Uterine smooth muscle cell (primary cell): ENCODE measurements at places on chromosomes 1 and 21. TPM values are rescaled to one million over a fixed set of nuclear protein-coding genes. Genes with fewer than 3 reads are reported as not detected.

Gene OR2T35
- not detected in 2 replicates for total RNA-seq

Gene TRNP1
- 28.4 and 62.3 TPM in 2 replicates for total RNA-seq

Gene UQCRHL
- 2.4 and 2.6 TPM in 2 replicates for total RNA-seq

Gene NHLH1
- not detected in 2 replicates for total RNA-seq

Gene POU3F1
- not detected in 2 replicates for total RNA-seq

Gene SH2D1B
- total RNA-seq, result under 0.01 TPM in 1 of 2 replicates, not detected in the other

Gene CRYBG2
- 0.12 TPM in 1 of 2 replicates, not detected in the other for total RNA-seq

Gene OR14K1
- total RNA-seq, result not detected in 2 replicates

Gene LCE3D
- not detected in 2 replicates for total RNA-seq

Gene COL24A1
- 0.87 and 1.3 TPM in 2 replicates for total RNA-seq

Gene ALX3
- not detected in 2 replicates for total RNA-seq

Gene OR2M3
- total RNA-seq, result not detected in 2 replicates

Gene SLAMF7
- total RNA-seq, result under 0.01 TPM in 1 of 2 replicates, not detected in the other

Gene TSPEAR
- total RNA-seq, result not detected in 2 replicates

Gene HOOK1
- total RNA-seq, result under 0.01 TPM in 2 replicates

Gene IL23R
- total RNA-seq, result under 0.01 TPM in 1 of 2 replicates, not detected in the other

Gene KIF2C
- 21.6 and 87.8 TPM in 2 replicates for total RNA-seq

Gene ATP6V1G3
- not detected in 2 replicates for total RNA-seq

Gene LIPI
- not detected in 2 replicates for total RNA-seq

Gene SERPINC1
- 0.12 TPM in 1 of 2 replicates, not detected in the other for total RNA-seq

Gene PCNX2
- 24.6 and 40.9 TPM in 2 replicates for total RNA-seq

Gene SPRR2B
- total RNA-seq, result not detected in 2 replicates

Gene MR1
- total RNA-seq, result 15.4 and 17.6 TPM in 2 replicates

Gene CSMD2
- total RNA-seq, result 5.8 and 10.1 TPM in 2 replicates

Gene PLPP3
- 10.2 and 14.2 TPM in 2 replicates for total RNA-seq

Gene UROD
- 133 and 181 TPM in 2 replicates for total RNA-seq

Gene CDC20
- 37.7 and 171 TPM in 2 replicates for total RNA-seq

Gene PTGFR
- 6.5 and 17.7 TPM in 2 replicates for total RNA-seq

Gene NR5A2
- total RNA-seq, result under 0.01 TPM in 1 of 2 replicates, not detected in the other

Gene ADGRL2
- 9.6 and 14.6 TPM in 2 replicates for total RNA-seq

Gene MSH4
- total RNA-seq, result 0.11 and 0.25 TPM in 2 replicates

Gene FAM43B
- total RNA-seq, result under 0.01 TPM in 2 replicates

Gene SLAMF8
- total RNA-seq, result 0.11 TPM in 1 of 2 replicates, not detected in the other

Gene SYNC
- 44.3 and 74.7 TPM in 2 replicates for total RNA-seq

Gene GJA9
- total RNA-seq, result 0.11 and 0.12 TPM in 2 replicates

Gene GBP6
- 0.11 TPM in 1 of 2 replicates, not detected in the other for total RNA-seq

Gene NR1I3
- total RNA-seq, result not detected in 2 replicates

Gene AMPD1
- total RNA-seq, result not detected in 2 replicates

Gene NBPF14
- total RNA-seq, result 47.0 and 62.9 TPM in 2 replicates

Gene PYCR2
- total RNA-seq, result 38.3 and 51.4 TPM in 2 replicates
